D721Med (cell line): ENCODE measurements at places on chromosomes 13 and 19.

DNA sequence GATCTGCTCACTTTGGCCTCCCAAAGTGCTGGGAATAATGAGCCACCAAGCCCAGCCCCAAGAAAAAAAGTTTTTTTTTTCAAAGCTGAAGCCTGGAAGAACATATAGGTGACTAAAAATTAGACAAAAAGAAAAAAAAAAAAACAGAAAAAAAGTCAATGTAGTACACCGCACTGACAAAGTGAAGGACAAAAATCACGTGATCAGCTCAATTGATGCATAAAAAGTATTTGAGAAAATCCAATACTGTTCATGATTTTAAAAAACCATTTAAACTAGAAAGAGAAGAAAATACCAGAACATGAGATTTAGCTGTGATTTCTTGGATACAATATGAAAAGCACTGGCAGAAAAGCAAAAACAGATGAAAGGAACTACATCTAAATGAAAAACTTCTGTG is 10.5 kb upstream of the ERVV-2 start:
- DNase-seq, result no peak

- DNase-seq, result no peak
These were observed 11.1 kb downstream of the LMO7 start for GRCh38 chr13:75647126-75647784.

DNA sequence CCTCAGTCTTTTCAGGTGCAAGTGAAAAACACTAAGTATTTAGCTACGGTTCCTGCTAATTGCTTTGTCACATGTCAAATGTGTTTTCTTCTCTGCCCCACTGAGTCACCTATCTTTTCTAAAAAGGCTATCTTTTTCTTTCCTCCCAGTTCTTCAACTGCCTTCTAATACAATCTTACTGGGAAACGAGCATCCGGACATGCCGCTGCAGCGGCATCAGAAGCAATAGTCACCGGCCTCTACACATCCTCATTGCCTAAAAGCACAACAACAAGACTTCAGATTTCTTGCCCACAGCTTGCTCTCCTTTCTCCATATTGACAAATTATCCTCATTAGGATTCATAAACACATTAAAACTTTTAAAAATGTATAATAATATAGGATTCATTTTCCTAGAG is 1.2 kb downstream of the PCDH9 start:
- DNase-seq, result no peak

DNA sequence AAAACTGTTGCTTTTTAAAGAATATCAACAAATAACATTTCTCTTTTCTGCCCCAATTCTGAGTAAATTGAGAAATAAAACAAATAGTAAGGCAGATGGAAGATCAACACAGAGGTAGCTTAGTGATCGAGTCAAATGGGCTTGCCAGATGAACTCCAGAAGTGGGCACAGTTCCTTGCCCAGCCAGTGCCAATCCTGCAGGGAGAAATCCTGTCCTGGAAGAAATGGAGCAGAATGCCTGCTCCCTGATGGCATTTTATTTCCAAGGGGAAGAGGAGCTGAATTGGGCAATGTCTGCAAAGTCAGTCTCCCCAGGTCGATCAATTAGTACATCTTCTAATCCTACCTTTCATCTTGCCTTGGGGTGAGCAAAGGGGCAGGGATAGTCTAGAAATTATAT is 225.3 kb downstream of the NHLRC3 start:
- DNase-seq, result no peak

- DNase-seq, result no peak
These were observed 237.6 kb downstream of the LACC1 start for GRCh38 chr13:44117351-44117750.

DNA sequence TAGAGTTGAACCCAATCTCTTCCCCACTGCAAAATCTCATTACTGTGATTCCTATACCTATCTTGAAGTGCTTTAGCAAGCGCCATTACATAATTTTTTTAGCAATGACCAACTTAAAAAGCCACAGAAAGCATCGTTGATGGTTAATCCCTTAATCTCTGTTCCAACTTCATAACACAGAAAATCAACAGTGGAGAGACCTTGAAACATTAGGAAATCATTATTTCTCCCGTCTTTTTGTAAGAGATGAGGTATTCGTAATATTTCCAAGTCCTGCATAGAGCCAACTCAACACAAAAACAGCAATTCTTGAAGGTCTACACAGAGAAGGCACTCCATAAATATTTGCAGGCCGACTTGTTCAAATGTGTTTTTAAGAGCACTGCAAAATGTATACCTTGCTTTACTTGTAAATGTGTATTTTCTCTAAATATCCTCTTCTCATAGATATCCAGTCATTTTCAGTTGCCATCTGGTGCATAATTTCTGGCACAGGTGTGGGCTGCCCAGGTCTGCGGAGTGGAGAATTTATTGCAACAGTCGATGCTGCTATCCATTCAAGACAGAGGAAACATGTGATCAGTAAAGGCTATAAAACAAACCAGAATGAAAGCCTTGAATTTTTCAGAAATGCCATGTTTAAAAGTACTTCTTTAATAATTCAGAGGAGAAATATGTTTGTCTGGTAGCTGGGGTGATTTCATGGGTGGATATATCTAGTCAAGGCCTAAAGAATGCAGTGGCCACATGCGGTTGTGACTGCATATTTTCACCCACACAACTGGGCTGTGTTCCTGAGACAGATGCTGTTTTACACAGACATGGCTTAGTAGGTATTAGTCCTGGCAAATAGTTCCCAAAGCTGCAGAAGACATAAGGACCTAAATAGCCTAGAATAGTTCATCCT is 234.3 kb upstream of the STARD13 start:
- no peak for DNase-seq
